Activated CD8-positive, alpha-beta memory T cell treated with anti-CD3 and anti-CD28 coated beads, Interleukin-2, amount 50 U/mL, for 4 hours (primary cell): ENCODE measurements at places on chromosomes 4 and X.
A peak's percentile ranks its signal among the peaks of the same experiment; 100 is the strongest.

DNA sequence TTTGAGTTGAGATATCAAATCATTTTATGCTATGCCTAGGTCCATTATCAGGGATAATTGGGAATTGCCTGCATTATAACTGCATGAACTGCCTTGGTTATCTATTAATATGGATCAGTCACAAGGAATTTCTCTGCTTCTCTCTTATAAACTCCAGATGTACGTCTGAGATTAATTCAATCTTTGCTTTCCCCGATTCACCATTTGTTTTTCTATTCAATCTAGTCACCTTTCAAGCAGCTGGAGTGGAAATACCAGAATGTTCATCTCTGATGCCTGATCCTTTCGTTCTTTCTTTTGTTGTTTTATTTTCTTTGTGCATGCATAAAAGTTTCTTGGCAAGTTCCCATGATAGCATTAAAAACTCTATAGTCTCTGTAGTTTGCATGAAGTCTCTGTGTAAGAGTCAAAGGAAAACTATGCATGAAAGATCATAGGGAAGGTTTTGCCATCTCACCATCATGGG lies 22.6 kb downstream of the SYNPO2 start:
- no peak for DNase-seq

- DNase-seq = no peak
Observed at GRCh38 chr4:100977274-100977673, 370.1 kb downstream of the PPP3CA start.

DNA sequence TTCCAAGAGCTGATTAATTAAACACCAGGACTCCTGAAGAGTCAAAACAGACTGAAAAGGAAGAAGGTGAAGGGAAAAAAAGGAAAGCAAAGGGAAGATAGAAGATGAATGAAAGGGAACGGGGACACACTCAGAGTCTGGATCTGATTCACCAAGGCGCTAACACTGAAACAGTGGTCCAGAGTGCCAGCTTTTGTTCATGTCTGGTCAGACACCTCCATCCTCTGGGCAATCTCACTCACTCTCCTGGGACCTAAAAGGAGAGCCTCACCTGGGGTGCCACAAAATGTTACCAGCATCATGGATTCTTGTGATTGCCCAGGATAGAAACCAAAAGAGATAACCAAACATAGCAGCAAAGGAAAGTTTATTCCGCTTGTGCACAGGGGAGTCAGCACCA lies 120.3 kb upstream of the AFF2 start:
- no peak for DNase-seq

GRCh38 chr4:75822416-75822815 lies 79.8 kb downstream of the PPEF2 start:
- no peak for DNase-seq

GRCh38 chr4:146273204-146273901 lies 59.0 kb downstream of the REELD1 start:
- DNase-seq = no peak

GRCh38 chr4:53775381-53775780 lies 184.1 kb upstream of the LNX1 start:
- DNase-seq = no peak

GRCh38 chr4:169070895-169071218 lies 60.8 kb upstream of the CBR4 start:
- DNase-seq = no peak

GRCh38 chr4:8392591-8393190 lies 47.8 kb downstream of the ACOX3 start:
- DNase-seq = no peak

DNA sequence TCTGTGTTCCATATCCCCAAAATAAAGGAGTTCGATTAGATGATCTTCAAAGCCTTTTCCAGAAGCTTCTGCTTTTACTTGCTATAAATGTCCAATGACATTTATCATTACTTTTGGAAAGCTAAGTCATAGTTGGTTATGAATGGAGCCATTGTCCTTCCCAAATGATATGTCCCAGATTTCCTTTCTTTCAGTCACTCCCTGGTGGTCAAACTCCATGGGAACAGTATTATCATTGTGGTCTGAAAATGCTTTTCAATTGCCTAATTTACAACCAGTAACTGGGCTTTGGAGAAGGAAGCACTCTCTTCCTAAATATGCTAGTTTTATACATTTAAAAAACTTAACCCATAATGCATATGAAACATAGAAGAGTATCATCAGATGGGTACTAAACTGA lies 571.5 kb upstream of the AMOT start:
- no peak for DNase-seq

DNA sequence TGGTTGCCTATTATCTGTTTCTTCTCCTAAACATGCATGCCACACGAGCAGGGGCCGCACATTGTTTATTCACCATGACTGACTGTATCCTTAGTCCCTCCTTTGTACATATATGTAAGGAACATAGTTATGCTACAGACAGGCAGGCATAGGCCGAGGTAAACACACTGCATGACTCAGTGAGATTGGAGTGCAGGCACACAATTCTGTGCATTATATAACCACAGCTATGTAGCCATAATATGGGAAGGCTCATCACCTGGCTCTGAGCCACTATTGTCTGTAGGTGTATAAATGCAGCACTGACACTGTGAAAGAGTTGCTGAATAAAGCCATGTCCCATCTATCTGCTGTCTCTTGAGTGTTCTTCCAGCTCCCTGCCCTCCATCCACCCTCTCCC lies 431.6 kb downstream of the IDS start:
- no peak for DNase-seq

- peak; percentile 21 for DNase-seq
Observed at GRCh38 chrX:43349363-43349762, 306.7 kb upstream of the MAOA start.

- no peak for DNase-seq
Observed at GRCh38 chrX:38505583-38505982, 55.8 kb upstream of the TSPAN7 start.

GRCh38 chrX:111376897-111377578 lies 35.0 kb downstream of the DCX start:
- no peak for DNase-seq

DNA sequence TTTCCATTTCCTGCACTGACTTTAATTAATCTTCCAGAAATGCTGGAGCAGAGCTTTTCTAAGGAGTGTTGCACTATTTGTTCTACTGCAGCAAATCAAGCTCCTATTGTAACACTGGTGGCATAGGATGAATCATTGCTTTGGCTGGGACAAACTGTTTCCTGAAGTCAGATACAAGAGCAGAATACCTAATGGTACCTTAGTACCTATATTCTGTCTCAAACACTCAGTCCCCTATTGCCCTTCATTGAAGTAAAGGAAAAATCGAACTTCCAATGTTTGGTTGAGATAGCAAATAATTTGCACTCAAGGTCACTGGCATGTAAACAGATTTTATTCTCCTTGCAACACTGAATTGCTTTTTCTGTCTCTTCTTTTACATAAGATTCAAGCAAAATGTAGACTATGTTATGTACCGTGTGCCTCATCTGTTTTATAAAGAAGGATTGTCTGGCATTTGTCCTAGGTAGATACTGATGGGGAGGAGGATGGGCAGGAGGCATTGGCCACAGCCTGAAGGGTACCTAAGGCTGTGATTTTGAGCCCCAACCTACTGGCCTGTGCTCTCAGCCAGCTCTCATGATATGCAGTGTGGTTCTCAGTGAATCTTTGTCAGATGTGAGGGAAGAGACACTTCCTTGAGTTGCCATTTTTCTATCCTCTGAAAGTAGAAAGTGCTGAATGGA lies 141.6 kb downstream of the AASDH start:
- DNase-seq = no peak

DNA sequence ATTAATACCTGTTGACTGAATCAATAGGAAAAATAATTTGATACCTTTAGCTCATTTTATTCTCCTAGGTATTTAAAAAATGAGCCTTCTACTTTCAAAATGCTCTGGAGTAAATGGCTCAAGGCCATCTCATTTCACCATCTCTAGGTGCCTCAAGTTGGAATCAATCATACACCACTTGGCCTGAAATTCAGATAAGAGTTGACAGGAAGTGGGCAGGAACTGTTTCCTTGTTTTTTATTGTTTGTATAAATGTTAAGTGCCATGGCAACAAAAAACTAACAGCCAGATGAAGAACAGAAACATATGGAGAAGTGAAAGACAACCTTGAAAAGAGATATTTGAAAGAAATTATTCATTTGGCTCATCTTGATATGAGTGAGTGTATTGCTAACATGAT lies 12.4 kb downstream of the LIMCH1 start:
- DNase-seq = no peak

DNA sequence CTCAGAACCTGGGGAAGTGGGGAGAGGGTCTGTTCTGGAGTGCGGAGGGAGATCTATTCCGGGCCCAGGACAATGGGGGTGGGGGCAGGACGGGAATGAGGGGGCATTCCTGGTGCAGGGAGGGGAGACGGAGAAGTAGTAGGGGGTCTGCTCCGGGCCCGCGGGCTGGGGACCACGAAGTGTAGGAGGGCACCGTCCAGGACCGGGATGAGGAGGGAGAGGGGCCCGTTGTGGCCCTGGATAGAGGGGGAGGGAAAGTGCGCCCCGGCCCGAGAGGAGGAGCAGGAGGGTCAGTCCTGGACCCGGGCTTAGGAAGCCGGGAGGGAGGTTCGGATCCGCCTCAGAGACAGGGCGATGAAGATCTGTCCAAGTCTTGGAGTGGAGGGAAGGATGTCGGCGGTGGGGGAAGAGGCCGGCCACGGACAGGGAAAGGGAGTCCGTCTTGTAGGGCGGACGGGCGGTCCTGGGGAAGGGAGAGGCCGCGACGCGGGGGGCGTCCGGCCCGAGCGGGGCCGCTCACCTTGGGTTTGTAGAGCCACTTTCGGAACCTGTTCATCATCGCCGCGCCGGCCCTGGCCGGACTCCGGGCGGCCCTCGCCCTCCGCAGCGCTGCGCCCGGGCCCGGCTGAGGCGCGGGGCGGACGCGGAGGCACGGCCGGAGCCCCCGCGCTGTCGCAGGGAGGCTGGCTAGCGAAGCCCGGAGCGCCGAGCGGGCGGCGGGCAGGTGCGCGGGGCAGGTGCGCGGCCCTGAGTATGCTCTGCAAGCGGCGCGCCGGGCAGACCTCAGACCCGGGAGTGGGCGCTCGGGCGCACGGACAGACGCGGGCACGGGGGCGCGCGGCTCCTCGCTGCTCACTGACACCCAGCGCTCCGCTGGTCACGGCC lies at the start of gene ZFYVE28:
Gene ZFYVE28, minus strand, starts transcription at position 881 of the 885 bp plus-strand sequence. Its CDS starts 322 bp downstream, at position 559.
- DNase-seq = no peak

DNA sequence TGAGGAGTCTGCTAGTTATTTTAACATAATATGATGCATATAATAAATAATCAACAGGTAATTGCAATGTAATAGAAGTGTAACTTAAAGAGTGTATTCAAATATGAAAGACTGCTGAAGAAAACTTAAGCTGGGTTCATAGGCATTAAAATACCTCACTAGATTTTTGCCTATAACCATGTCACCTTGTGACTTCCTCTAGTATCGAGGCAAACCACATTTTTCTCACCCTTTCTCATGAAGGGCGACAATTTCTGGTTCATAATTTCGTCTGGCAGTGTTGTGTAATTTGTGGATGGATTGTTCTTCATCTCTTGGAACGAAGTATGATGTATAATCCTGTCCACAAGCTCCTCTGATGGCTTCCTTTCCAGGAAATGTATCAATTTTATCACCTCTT lies 16.0 kb downstream of the SULT1E1 start:
- no peak for DNase-seq

DNA sequence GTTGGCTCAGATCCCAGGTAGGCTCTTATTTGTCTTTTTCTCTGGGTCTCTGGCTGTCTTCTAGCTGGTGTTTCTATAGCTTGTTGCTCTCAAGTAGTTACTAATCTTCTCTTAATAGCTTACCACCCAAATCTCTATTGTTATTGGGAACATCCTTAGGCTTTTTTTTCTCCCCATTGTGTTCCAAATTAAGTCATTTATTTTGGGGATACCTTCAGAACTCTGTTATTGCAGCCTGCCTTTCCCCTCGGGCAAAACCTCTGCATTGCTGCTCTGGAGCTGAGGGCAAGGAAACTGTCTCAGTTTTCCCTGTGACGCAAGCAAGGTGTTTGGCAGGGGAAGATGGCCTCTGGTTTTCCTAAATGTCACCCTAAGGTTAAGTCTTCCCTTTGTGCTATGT lies 338.1 kb upstream of the ZCCHC13 start:
- DNase-seq = no peak

DNA sequence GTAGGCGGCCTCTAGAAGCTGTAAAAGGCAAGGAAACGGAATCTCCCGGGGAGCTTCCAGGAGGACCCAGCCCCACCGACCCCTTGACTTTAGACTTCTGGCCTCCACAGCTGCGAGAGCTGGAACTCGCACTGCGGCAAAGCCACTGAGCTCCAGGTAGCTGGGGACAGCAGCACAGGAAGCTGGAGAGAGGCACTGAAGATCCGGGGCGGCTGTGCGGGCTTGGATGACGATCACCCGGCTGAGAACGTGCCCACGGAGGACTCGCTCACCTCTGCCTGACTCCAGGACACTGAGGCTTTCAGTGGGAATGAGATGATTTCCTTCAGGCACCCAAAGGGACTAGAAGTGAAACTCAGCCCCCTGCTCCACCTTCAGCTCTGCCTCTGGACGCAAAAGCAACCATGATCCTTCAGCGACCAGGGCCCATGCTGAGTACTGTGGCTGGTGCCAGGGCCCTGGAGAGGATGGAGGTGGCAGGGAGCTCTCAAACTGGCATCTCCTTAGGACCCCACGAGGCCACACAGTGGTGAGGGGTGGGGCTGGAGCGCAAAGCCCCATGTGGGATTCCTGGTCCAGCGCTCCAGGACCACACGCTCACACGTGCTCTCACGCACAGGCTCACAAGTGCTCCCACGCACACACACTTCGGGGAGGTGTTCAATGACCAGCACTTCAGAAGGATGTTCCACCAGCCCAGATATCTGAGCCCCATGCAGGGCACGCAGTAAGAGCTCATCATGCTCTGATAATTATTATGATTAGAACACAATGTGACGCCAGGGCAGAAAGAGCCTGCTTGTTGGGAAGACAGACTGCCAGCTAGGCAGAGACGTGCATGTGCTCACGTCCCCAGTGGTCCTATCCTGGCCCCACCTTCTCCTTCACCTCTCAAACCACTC lies 47.2 kb downstream of the ADRA2C start:
- DNase-seq = no peak

- DNase-seq = no peak
Observed at GRCh38 chr4:139920486-139921002, 233.4 kb downstream of the MAML3 start.

DNA sequence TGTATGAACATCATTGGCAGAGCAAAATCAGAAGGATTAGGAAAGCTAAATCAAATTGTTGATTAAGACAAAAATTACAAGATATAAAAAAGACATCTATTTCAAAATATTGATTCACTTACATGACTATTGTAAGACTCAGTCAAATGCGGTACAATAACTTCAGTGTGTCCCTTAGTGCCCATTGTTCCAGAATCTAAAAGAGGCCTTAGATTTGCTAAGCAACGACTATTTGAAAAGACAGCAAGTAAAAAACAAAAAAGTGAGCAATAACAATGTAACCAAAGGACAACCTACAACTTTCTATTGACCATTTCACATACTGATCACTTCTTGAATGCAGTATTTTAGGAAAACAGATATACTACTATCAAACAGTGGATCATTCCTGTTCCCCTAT lies 65.6 kb downstream of the UBA6 start:
- DNase-seq = no peak
